ENCODE measurements at places on chromosomes 13 and 19.

- no peak for DNase-seq
Measured at GRCh38 chr13:32007494-32007893, 24.1 kb upstream of the FRY start.

DNA sequence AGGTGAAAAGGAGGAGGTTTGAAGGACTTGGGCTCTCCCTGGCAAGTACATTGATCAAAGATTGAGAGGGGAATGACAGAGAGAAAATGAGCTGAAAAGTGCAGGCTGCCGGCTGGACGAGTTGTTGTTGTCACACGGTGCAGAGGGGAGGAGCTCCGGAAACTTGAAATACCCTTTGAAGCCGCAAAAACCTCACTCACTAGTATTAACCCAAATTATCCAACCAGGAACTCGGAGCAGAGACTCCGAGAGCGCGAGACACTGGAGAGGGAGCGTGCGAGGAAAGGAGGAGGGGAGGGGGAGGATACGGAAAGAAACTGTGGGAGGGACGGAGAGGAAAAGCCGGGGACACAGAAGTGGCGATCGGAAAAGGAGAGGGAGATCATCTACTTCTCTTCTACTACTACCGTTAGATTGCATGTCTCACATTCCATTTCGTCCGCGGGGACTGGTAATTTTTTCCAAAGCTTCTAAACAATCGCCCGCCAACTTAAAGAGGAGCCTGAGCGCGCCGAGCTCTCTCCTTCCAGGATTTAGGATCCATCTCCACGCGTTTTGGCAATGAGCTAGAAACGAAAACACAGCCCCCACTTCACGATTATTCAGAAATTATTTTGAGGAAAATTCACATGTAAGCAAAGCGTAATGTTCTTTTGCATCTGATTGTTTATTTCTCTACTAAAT lies at the start of gene DACH1:
TSS of gene DACH1 (minus strand) at position 74 of the 684 bp plus-strand sequence.
- DNase-seq = no peak

GRCh38 chr19:18499055-18499775 lies 22.7 kb downstream of the ELL start:
- no peak for DNase-seq

- no peak for DNase-seq
Measured at GRCh38 chr13:69912630-69913029, 195.0 kb upstream of the ATXN8OS start.

GRCh38 chr19:14318873-14319272 lies 62.4 kb upstream of the ADGRE5 start:
- DNase-seq = no peak

GRCh38 chr13:39956036-39956435 lies 300.6 kb downstream of the COG6 start:
- no peak for DNase-seq

GRCh38 chr13:79781829-79782540 lies 301.0 kb downstream of the NDFIP2 start:
- DNase-seq = no peak

DNA sequence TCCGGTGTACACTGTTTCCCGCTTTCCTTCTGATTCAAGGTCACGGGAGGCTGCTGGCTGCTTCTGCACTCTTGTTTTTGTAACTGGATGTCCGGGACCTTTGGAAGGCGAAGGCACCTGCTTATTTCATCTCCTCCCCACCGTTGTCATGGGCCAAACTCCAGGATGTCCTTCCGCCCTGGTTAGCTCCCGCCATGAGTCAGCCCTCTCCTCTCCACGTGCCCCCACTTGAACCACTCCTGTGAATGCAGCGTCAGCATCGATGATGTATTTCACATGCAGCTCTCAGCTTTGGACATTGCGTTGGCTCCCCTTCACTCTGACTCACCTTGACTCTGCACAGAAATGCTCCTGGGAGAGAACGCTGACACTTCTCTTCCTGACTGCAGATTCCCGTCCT lies 5.5 kb upstream of the GALP start:
- DNase-seq = no peak

DNA sequence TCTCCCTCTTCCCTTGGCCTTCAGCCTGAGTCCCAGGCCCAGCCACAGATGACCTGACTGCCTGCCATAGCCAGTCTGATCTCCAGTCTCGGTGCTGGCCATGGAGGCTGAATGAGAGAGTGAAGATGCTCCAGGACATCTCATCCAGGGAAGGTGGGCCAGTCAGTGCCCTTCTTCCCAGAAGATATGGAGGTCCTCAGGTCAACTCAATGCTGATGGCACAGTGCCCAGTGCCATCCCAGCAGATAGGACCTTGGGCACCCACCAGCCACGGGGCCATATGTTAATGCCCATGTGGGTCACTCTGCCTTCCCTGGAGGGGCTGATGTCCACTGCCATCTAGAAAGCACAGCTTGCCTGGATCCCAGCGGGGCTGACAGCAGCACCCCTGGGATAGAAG lies 7.2 kb downstream of the VSTM2B start:
- DNase-seq = no peak

DNA sequence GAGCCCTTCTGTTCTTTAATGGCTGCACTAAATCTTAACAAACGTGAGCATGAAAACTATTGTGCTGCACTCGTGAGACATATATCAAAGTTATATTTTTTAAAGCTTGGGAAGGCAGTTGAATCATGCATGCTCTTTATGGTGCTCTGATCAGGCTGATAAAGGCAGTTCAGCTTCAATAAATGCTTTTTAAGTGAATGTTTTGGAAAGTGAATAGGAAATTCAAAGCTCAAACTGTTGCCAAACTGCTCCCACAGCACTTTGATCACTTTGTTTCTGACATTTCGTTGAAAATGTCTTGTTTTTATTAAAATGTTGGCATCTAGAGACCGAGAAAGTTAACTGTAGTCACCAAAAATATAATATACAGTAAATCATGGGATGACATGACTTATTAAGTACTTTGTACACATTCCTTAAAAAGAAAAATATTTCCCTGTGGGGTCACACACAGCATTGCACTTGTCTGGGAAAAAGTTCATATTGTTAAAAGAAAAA lies 625.7 kb upstream of the PCDH9 start:
- no peak for DNase-seq

DNA sequence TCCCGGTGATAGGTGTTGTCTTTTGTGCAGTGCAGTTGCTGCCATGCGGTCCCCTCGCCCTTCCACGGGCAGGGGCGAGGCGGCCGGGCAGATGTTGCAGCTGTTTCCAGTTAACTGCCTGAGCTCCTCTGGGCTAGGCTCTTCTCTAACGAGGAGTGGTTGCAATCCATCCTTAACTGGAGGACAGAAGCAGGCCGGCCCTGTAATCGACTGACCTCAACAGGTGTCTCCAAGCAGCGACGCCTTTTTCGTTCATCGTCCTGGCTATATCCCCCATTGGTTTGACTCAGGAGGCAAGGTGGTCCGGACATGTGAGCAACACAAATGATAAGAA lies 1.9 kb upstream of the TSC22D1 start:
- no peak for DNase-seq

GRCh38 chr19:49863254-49863934 lies 4.0 kb downstream of the PNKP start:
- no peak for DNase-seq

DNA sequence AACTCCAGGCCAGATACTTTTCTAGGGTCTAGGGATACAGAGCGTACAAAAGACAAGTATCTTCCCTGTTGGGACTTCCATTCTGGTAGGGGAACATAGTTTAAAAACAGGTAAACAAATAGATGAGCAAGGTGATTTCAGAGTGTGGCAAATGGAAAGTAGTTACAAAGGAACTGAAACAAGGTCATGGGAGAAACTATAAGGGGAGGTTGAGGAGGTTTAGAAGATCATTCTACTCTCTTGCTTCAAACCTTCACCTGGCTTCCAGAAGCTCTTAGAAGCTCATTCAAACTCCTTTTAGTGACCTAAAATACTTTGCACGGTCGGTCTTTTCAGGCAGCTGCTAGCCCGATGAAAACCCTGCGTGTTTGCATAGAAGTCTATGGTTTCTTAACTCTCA lies 9.1 kb downstream of the FFAR2 start:
- DNase-seq = no peak

DNA sequence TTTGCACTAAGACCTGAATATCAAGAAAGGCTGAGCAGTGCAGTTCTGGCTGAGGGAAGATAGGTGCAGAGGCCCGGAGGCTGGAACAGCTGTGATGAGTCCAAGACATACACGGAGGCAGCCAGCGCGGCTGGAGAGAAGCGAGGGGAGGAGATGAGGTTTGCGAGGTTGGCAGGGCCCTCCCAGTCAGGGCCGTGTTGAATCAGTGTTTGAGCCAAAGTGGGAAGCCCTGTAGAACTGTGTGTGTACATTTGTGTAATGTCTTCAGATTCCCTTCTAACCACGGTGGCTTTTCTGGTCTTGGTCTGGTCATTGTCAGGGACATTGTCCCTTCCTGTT lies 34.9 kb downstream of the PAK4 start:
- DNase-seq = no peak
